Stimulated activated CD4-positive, alpha-beta T cell treated with anti-CD3 and anti-CD28 coated beads, Interleukin-12 subunit alpha, Interleukin-12 subunit beta, amount 100 ng/mL, for 24 hours (primary cell): ENCODE measurements at places on chromosomes 7 and 10.

GRCh38 chr10:106226142-106226541, 938.4 kb downstream of the SORCS1 start:
- DNase-seq = no peak

- no peak for DNase-seq
These were observed 323.6 kb upstream of the PODXL start for GRCh38 chr7:131880078-131880477.

GRCh38 chr10:117768333-117769042, 225.9 kb downstream of the EMX2 start:
- no peak for DNase-seq

- no peak for DNase-seq
These were observed 90.2 kb upstream of the GNA12 start for GRCh38 chr7:2934211-2934731.

GRCh38 chr7:101112233-101112632, 14.7 kb upstream of the SERPINE1 start:
- DNase-seq = no peak

- no peak for DNase-seq
These were observed 49.6 kb downstream of the IFIT5 start for GRCh38 chr10:89463846-89464537.

GRCh38 chr7:128398016-128398840, 11.6 kb downstream of the IMPDH1 start:
- DNase-seq = peak; percentile 29

GRCh38 chr7:41475801-41476459, 227.0 kb downstream of the INHBA start:
- DNase-seq = no peak

- no peak for DNase-seq
These were observed 13.8 kb downstream of the DPYSL4 start for GRCh38 chr10:132200344-132201110.

GRCh38 chr7:73960548-73960947, 67.4 kb upstream of the ELN start:
- DNase-seq = no peak

DNA sequence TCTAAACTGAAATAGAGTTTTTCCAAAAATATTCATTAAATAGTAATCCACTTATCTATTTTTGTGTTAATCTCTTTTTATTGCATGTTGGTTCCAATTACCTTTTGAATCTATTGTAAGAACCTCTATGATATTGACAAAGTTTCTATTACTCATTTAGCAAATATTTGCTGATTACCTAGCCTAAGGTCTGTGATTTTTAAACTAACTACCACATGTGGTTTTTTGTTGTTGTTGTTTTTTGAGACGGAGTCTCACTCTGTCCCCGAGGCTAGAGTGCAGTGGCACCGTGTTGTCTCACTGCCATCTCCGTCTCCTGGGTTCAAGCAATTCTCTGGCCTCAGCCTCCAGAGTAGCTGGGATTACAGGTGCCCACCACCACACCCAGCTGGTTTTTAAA, 2.0 kb upstream of the ASB13 start:
- no peak for DNase-seq

- no peak for DNase-seq
These were observed 561.1 kb downstream of the TCERG1L start for GRCh38 chr10:130750441-130750840.

- DNase-seq = no peak
These were observed 13.1 kb downstream of the UNC5B start for GRCh38 chr10:71225291-71226058.

- no peak for DNase-seq
These were observed 121.1 kb downstream of the MALRD1 start for GRCh38 chr10:19169684-19170083.

DNA sequence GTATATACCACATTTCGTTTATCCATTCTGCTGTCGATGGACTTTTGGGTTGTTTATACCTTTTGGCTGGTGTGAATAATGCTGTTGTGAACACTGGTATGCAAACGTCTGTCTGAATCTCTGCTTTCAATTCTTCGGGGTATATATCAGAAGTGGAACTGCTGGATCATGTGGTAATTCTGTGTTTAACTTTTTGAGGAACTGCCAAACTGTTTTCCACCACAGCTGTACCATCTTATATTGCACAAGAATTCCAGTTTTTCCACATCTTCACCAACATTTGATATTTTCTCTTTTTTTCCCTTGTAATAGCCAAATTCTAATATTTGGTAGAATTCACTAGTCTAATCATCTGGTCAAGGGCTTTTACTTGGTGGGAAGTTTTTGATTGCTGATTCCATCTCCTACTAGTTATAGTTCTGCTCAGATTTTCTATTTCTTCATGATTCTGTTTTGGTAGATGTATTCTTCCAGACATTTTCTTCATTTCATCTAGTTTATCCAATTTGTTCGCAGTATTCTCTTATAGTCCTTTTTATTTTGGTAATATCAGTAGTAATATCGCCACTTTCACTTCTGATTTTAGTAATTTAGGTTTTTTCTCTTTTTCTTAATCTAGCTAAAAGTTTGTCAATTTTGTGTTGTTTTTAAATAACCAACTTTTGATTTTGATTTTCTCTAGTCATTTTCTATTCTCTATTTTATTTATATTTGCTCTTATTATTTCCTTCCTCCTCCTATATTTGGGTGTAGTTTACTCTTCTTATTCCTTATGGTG, 271.2 kb downstream of the ZEB1 start:
- DNase-seq = no peak
